ENCODE measurements at places on chromosomes 13 and 19.

DNA sequence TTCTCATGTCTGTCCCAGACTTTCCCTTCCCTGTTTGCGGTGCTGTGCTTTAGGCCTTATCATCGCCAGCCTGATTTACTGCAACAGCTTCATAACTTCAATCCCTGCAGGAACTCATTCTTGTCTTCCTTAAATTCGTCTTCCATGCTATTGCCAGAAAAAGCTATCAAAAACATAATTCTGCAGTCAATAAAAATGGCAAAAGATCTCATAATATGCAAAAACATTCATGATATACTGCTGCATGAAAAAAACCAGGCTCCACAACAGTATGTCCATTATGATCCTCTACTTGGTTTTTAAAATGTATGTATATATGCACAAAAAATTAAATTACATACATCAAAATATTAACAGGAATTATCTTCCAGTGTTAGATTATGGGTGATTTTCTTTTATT lies 28.4 kb downstream of the TGDS start:
- no peak for DNase-seq

- no peak for DNase-seq
Observed at GRCh38 chr13:75365724-75366173, 116.2 kb downstream of the TBC1D4 start.

GRCh38 chr19:31350033-31350692 lies 927 bp upstream of the TSHZ3 start:
- DNase-seq, result no peak

- no peak for DNase-seq
Observed at GRCh38 chr13:43411741-43412140, 375.0 kb downstream of the ENOX1 start.

DNA sequence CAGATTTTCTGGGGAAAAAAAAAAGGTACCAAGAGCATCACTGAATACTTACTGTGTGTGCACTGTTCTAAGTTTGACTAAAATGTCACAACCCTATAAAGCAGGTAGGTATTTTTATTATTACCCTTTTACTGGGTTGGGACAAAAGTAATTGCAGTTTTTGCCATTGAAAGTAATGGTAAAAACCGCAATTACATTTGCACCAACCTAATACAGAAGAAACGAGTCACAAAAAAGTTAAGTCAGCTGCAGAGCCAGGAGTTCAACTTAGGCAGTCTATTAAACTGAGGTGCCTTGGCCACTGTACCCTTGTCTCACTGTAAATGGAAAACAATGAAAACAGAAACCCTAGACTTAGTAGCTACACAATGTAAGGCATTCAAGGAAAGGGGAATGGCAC lies 281.9 kb downstream of the SUCLA2 start:
- no peak for DNase-seq

- DNase-seq, result no peak
Observed at GRCh38 chr19:50308991-50309390, 20.2 kb downstream of the KCNC3 start.

GRCh38 chr19:3474010-3474409 lies 6.3 kb downstream of the SMIM24 start:
- no peak for DNase-seq

DNA sequence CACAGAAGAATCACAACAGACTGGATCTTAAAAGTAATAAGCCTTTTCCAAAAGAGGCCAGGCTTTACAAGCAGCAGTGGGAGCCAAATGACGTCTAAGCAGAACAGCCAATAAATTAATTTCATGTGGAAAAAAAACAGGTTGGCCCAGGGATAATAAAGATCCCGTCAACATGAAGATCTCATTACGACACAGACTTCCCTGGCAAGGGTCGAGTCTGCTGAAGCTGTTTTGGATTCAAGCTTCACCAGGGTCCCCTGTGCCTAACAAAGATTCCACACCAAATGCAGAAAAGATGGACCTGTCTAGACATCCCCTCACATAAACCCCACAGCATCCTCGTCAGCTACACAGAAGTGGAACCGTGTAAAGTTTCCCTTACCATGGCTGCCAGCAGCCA lies 215.1 kb upstream of the ZNF507 start:
- no peak for DNase-seq

DNA sequence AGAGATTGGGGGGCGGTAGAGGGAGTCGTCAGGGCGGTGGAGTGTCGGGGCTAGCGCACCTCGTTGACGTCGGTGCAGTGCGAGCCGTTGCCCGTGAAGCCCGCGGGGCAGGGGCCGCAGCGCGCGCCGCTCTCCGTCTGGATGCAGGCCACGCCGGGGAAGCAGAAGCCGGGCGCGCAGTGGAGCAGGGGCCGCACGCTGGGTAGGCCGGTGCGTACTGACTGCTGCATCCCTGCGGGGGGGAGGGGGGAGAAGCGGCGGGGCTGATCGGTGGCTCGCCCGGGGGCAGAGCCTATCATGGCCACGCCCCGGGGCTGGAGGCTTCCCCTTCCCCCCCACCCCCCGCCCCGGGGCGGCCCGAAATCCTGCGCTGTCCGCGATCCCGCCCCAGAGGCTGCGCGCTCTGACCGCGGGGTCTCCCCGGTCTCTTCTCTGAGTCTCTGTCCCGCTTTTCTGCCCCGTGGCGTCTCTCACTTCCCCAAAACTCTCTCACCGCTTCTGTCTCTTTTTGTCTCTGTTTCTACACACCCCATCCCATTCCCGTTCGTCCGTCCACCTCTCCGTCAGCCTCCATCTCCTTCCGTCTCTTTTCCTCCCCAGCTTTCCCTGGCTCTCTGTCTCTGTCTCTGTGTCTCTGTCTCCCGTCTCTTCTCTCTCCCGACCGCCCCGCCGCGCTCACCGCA lies 1.1 kb downstream of the COMP start:
- no peak for DNase-seq

DNA sequence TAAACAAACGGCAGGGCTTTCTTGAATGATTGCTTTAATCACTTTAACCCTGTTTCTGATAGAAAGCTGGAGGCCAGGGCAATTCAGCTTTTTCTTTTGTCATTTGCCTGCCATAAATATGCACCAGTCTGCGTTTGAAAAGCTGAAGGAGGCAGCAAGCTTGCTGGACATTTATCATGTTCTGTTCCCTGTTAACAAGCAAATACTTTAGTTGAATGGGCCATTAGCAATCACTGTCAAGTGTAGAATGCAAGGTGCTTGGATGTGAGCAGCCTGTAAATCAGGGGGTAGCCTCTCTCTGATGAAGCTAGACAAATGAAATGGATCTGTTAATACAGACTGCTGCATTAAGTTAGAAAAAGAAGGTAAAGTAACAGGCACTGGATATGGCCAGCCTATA lies 7.6 kb downstream of the EFNB2 start:
- no peak for DNase-seq

DNA sequence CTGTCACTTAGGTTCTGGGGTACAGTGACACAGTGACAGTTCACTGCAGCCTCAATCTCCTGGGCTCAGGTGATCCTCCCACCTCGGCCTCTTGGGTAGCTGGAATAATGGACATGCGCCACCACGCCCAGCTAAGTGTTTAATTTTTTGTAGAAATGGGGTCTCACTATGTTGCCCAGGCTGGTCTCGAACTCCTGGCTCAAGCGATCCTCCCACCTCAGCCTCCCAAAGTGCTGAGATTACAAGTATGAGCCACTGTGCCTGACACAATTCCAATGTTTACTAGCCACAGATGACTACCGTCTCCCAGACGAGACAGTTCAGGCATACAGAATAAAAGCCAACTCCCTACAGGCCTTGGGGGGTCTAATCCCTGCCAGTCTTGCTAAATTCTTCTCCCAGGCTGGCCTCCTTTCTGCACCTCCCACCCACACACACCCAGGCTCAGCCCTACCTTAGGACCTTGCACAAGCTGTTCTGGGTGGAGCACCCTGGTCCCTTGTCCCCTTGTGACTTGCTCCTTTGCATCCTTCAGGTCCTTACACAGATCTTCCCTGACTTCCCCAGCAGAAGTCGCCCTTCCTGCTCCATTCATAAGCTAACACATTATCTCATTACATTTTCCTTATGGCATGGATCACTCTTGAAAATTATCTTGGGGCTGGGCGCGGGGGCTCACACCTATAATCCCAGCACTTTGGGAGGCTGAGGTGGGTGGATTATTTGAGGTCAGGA lies 106.4 kb downstream of the INSR start:
- DNase-seq, result no peak

GRCh38 chr13:51740698-51741097 lies 63.3 kb downstream of the DHRS12 start:
- DNase-seq, result no peak

GRCh38 chr19:17725422-17726078 lies 6.3 kb downstream of the MAP1S start:
- no peak for DNase-seq

DNA sequence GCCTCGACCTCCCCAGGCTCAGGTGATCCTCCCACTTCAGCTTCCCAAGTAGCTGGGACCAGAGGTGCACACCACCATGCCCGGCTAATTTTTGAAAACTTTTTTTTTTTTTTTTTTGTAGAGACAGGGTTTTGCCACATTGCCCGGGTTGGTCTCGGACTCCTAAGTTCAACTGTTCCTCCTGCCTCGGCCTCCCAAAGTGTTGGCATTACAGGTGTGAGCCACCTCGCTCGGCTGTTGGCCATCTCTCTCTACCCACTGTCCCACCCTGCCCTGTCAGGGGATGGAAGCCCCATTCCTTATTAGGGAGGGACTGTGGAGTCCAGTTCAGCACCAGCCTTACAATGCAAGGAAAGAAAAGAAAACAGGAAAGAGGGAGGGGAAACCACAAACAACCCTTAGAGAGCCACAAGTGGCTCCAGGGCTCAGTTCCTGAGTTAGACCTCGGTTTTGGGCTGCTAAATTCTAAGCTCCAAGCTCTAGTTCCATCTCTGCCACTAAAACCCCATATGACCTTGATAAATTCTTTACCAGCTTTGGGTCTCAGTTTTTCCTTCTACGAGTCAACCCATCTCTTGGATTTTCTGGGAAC lies 31.7 kb downstream of the ACTL9 start:
- DNase-seq, result no peak

- DNase-seq, result peak; percentile 63
Observed at GRCh38 chr19:49502866-49503581, 6.8 kb downstream of the RPS11 start.

DNA sequence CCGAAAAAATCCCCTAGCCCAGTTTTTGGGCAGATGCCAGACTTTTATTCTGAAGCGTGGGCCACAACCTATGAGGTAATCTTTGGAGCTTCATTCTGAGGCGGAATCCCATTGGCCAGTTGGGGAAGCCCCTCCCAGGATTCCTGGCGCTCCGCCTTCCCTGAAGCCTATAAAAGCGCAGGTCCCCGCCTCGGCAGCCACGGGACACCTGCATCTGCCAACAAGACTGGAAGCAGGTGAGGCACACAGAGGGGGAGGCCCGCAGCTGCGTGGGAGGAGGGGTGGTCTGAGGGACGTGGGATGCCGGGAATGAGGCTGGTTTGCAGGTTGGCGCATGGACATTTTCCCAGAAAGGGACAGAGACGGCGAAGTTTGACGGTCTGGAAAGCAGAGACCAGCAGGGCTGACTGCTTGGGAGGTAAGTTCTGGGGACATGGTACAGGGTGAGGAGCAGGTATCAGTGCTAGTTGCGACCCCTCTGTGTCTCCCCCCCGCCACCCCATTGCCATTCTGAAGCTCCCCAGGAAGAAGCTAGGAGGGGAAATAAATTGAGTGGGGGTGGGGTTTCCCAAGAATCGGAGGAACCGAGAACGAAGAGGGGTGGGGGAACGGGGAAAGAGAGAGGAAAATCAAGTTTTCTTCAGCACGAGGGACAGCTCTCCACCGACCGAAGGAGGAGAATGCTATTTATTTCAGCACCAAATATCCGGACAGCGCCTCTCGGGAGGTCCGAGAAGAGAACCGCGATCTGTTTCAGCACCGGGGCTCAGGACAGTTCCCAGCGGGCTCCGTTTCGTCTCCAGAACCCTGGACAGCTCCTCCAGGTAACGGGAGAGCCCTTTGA lies 22.4 kb upstream of the FEM1A start:
- peak; percentile 87 for DNase-seq

DNA sequence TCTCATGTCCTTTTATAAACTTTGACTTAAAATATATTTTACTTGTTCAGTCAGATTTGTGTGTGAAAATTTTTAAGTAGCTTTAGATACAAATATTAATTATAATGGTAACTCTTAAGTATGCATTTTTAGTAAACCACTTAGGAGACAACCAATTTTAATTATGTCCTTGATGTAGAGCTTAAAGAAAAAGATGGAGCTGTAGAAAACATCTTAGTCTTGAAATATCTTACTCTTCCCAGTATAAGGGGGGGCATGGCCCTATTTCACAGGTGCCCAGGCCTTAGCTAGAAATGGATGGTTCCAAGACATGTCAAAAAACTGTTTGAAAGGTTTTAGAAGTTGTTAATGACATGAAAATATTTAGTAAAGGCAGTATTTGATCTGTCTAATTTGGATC lies 43.4 kb upstream of the CEACAM21 start:
- DNase-seq, result no peak

DNA sequence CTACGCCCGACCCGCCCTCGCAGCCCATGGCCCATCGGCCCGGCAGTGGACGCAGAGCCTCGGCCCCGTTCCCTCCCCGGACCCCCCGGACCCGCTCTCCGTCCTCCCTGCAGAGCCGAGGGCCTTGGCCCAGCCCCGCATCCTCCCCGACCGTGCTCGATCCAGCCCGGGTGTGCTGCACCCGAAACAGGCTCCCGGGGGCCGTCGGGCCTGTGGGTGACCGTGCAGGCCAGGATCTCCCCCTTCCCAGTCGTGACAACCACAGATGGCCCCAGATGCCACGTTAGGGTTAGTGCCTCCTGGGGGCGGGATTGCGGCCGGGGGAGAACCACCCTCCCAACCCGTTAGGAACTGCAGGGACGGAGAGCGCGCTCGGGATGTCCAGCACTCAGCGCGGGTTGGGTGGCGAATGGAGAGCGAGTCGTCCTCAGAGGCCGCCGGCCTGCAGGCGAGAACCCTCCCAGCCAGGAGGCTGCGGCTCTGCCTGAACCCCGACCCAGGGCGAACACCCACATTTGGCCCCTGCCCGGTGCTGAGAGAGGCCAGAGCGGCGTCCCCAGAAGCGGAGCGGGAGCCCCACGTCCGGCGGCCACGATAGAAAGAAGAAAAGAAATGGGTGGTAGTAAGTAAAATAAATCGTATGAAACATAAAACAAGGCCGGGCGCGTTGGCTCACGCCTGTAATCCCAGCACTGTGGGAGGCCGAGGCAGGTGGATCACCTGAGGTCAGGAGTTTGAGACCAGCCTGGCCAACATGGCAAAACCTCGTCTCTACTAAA lies 6.7 kb upstream of the MADCAM1 start:
- DNase-seq, result no peak

- no peak for DNase-seq
Observed at GRCh38 chr13:29125191-29125933, 305.2 kb downstream of the MTUS2 start.

GRCh38 chr19:18593367-18594095 lies 4.9 kb downstream of the REX1BD start:
- DNase-seq, result no peak

GRCh38 chr13:112869202-112870050 lies 99.6 kb upstream of the MCF2L start:
- no peak for DNase-seq
